Neural crest cell (in vitro differentiated cells): ENCODE measurements at places on chromosomes 12 and 14. TPM values are rescaled to one million over a fixed set of nuclear protein-coding genes. Genes with fewer than 3 reads are reported as not detected.

DNA sequence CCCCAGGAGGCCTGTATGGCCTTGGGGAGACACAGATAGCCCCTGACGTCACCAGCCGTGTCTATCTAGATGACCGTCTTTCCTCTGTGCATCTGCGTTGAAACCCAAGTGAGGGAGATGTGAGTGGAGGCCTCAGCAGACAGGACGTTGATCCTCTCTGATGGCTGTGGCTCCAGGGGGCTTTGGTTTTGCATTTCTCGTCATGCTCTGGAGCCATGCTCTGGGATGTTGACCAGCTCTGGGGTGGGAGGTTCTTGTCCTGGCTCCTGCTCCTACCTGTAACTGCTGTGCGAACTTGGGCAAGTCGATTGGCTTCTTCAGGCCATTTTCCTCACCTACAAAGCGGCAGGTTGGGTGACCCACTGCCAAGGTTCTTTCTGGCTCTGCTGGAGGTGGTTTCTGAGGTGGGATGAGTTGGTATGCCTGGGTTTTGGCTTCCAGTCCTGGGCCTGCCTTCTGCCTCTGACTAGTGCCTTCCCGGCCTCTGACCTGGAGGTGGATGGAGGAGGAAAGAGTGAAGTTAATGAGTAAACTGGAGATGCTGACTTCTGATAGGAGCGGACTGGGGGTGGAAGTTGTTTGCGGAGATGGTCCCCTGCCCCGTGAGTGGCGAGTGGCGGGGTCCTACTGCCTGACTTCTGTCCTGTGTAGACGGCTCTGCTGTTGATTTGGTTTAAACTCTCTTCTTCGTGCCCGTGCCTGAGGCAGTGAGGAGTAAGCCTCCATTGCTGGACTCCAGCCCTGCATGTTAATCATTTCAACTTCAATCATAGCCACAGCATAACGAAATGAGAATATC is 8.4 kb downstream of the TSPAN9 start:
- no peak for DNase-seq

GRCh38 chr12:60144395-60144794 is 548.6 kb downstream of the SLC16A7 start:
- DNase-seq: no peak

DNA sequence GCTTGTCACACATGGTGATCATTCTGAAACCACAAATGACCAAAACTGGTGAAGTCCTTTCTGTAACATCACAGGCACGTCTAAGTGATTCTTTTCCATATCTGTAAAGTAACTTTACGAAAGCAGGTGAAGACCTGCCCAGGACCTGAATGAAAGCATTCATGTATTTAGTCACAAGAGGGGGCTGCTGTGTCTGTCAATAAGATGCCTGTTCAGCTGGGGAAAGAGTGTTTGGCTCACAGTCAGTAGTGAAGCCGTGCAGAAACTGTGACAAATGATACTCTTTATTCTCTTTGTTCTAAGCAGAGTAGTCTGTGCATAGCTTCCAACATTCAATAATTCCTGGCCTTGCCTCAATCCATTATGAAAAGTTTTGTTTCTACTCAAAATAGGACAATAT is 373.5 kb upstream of the OR4E1 start:
- peak; percentile 5 for DNase-seq

The PIWIL1 gene
- not detected in 2 replicates for total RNA-seq

- peak; percentile 27 for DNase-seq
Observed at GRCh38 chr14:22391908-22392565, 197.0 kb downstream of the DAD1 start.

GRCh38 chr12:82517808-82518207 is 159.5 kb downstream of the METTL25 start:
- DNase-seq: no peak

GRCh38 chr12:123741937-123742572 is 20.0 kb upstream of the DNAH10 start:
- DNase-seq: no peak

DNA sequence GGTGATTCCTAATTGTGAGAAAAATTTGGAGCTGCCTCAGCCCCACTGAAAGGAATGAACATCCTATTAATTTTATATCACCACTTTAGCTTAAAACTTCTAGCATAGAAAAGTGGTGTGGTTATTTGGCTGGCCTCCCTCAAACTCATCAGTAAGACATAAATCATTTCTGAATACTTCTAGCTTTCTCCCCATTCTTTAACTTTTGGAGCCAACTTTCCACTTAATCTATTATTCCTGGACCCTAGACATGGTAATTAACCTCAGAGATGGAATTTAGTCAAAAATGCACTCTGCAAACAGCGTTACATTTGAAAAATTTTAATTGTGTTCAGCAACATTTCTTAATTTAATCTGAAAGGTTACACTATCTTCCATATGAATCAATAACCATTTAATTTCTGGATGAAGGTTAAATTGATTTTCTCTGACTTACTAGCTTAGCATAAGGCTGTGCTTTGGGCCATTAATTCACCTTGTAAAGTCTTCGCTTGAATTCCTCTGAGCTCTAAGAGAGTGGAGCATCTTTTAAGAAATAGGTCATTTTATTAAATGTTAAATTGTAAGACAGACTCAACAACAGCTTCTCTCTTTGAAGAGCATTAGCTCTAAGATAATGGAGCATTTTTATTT is 753.6 kb upstream of the STXBP6 start:
- no peak for DNase-seq

GRCh38 chr14:29458547-29458946 is 469.1 kb downstream of the PRKD1 start:
- no peak for DNase-seq

- DNase-seq: no peak
Observed at GRCh38 chr12:50933459-50934124, 18.8 kb upstream of the HIGD1C start.

DNA sequence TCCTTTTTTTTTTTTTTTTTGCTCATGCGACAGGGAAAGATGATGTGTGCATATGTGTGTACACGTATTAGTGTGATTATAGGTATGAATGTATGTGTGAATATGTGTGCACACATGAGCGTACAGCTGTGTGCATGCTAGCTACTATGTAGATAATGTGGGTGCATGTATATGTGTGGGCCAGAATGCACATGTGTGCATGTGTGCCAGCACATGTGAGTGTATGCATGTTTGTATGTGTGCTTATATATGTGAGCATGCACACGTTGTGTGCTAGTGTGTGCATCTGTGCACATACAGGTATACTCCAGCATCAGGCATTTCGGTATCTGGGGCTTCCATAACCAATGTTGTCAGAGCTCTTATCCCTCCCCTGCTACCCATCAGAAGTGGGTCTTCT is 541.1 kb downstream of the AACS start:
- no peak for DNase-seq

The FOXM1 gene
- total RNA-seq: 147 and 149 TPM in 2 replicates

- peak; percentile 47 for DNase-seq
Observed at GRCh38 chr14:103629503-103630121, 601 bp downstream of the KLC1 start.

GRCh38 chr14:62505045-62505444 is 540.2 kb downstream of the KCNH5 start:
- no peak for DNase-seq

DNA sequence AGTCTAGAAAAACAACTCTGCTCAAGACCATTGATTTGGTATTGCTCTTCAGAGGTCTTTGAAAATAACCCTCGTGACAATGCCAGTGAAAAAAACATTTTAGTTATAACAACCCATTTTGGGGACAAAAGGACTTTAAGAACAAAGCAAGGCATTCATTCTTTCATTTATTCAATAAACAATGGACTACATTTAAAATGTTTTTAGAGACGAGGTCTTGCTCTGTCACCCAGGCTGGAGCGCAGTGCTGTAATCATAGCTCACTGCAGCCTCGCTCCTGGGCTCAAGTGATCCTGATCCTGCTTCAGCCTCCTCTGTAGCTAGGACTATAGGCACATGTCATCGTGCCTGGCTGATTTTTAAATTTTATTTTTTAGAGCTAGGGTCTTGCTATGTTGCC is 7.7 kb upstream of the KICS2 start:
- DNase-seq: no peak

DNA sequence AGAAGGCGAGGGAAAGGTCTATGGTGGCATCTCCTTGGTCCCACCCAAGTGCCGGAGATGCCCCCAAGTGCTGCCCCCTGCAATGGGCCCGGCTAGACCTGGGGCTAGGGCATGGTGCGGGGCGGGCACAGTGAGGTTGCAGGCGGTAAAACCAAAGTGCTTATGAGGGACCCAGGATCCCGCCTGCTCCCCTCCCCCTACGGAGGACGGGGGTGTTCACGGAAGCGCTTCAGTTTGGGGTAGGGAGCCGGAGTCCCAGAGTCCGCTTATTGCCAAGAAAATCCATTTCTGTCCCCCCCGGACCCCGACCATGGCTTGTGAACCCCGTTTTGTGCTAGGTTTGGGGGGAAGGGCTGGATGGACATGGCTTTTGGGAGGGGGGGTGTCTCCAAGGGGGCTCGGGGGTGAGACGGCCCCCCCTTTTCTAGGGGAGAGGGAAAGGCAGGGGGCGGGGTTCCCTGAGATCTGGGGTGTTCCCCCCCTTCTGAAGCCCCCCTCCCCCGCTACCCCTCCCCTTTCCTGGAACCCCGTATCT is 5.4 kb upstream of the GPR84 start:
- DNase-seq: no peak

The UNG gene
- 77.6 and 78.7 TPM in 2 replicates for total RNA-seq

GRCh38 chr14:72318648-72319047 is 386.4 kb downstream of the RGS6 start:
- no peak for DNase-seq

The ZNF84 gene
- total RNA-seq: 59.7 and 63.4 TPM in 2 replicates

- no peak for DNase-seq
Observed at GRCh38 chr12:45475594-45475993, 253.9 kb upstream of the ARID2 start.

The COL2A1 gene
- total RNA-seq: 384 and 386 TPM in 2 replicates

The CYP46A1 gene
- 3.0 and 3.6 TPM in 2 replicates for total RNA-seq

The MFAP5 gene
- not detected in 2 replicates for total RNA-seq

- DNase-seq: no peak
Observed at GRCh38 chr12:89156340-89156739, 196.0 kb downstream of the DUSP6 start.
